ENCODE measurements at places on chromosomes 4 and X.

- DNase-seq, result no peak
Measured at GRCh38 chr4:112560084-112560483, 44.1 kb upstream of the NEUROG2 start.

DNA sequence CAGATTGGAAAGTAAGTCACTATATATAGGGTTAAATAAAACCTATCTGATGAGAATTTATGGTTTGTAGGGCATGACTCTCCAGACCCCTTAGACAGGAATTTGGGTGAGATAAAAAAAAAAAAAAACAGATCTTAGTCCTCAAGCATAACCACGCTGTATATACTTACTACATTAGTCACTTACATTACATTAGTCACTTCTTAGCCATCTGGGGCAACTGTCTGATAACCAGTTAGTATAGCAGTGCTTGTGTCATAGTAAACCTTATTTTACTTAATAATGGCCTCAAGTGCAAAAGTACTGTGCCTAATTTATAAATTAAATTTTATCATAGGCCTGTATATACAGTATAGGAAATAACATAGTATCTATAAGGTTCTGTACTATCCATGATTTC, 60.2 kb upstream of the RPS6KA6 start:
- DNase-seq, result no peak

- no peak for DNase-seq
Measured at GRCh38 chr4:106707776-106708463, 328.2 kb downstream of the DKK2 start.

GRCh38 chr4:82630079-82630478, 68.3 kb upstream of the TMEM150C start:
- no peak for DNase-seq

- DNase-seq, result no peak
Measured at GRCh38 chrX:116282751-116283150, 112.2 kb downstream of the AGTR2 start.

- no peak for DNase-seq
Measured at GRCh38 chr4:81352446-81352835, 119.3 kb downstream of the RASGEF1B start.

- DNase-seq, result no peak
Measured at GRCh38 chrX:17449866-17450265, 74.9 kb downstream of the NHS start.

- DNase-seq, result no peak
Measured at GRCh38 chrX:124224528-124224927, 107.9 kb upstream of the TEX13D start.

DNA sequence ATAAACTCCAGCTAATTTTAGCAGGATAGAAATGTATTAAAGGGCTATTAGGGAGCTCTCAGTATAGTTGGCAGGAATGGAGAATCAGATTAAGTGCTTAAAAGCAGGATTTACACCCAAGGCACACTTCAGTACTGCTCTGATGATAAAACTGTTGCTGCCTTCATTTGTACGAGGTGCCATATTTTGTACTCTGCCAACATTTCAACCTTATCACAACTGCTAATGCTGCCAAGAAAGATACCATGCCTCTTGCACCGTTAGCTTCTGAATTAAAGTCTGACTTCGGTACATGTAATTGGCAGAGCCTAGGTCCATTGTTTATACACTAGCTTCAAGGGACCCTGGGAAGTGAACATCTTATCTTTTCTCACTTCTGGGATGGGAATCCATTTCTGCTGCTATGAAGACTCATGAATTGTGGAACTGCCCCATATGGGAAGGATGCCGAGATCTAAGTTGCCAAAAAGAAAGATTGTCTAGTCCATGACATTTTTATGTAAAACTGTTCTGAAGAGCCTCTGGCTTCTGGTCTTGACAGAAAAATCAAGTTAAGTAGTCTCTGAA, 624.0 kb upstream of the IGFBP7 start:
- DNase-seq, result no peak

- DNase-seq, result no peak
Measured at GRCh38 chr4:39975488-39976089, 2.1 kb downstream of the PDS5A start.

DNA sequence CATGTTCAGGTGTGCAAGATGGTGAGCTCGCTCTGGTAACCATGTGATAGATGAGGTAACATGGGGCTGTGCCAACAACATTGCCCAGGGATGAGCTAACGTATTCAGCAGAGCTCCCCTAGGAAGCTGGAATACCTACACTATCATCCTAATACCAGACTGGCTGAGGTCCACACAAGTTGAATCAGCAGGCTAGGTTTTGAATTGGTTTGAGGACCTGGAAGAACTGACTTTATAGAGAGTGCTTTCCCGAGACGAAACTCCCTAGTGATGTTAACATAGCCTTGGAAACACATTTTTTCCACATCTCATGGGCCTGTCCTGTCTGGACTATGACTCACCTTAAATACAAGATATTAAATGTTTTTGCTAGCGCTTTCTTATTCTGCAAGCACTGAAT, 56.7 kb downstream of the IGFBP7 start:
- DNase-seq, result no peak

GRCh38 chrX:109190542-109190941, 291.3 kb downstream of the GUCY2F start:
- DNase-seq, result no peak

GRCh38 chrX:25968920-25969319, 169.2 kb upstream of the MAGEB18 start:
- no peak for DNase-seq

DNA sequence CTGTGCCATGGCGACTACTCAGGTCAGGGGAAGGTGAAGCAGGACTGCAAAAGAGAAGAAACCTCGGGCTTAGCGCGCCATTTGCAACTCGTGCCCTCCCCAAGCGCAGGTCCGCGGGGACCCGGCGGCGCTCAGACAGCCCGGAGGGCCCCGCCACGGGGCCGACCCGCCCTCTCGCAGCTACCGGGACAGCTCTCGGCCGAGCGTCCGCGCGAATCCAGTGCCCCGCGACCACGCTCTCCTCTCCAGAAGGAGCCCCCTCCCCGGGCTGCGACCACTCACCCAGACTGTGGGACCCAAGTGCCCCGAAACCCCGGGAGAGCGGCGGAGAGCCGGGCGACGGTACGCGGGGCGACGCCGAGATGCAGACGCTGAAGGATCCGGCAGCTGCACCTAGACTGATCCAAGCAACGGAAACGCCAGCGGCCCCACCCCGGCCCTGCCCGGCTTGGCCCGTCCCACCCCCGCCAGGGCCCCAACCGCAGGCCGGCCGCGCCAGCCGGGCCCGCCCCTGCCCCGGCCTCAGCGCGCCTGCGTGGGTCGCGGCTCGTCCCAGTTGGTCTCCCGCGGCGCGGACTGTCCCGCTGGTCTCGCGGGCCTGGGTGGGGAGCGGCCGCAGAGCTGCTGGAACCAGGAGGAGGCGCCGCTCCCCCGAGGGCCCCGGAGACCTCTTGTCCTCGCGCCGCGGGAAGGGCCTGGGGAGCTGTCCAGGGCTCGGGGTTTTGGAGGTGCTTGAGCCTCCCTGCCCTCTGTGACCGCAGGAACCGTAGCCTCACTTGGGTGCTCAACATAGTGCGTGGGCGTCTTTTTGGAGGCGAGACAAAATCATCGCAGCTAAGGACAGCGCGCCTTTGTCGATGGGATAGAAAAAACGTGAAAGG, at the start of gene ANXA5:
TSS of gene ANXA5 (minus strand) at position 400 of the 881 bp plus-strand sequence. CDS start at position 9, 391 bp downstream.
- peak; percentile 70 for DNase-seq

- no peak for DNase-seq
Measured at GRCh38 chr4:36164900-36165630, 79.2 kb downstream of the ARAP2 start.

GRCh38 chr4:164509951-164510350, 244.0 kb upstream of the SMIM31 start:
- no peak for DNase-seq

DNA sequence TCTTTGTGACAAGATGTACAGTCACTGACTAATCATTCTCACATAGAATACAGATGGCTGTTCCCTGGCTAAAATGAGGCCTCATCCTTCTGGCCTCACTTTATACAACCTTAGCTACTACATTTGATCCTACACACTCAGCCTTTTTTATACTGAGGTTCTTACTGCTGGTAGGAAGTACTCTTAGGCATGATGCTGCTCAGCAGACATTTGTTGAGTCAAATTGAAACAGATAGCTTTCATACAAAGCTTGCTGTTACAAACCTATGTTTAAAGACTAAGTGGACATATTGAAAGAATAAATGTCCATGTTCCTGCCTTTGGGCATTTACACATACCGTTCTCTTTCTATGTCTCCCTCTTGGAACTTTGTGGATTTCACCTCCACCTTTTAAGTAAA, 154.9 kb downstream of the NPFFR2 start:
- DNase-seq, result no peak

GRCh38 chr4:6288342-6288741, 18.7 kb downstream of the WFS1 start:
- DNase-seq, result no peak

GRCh38 chr4:83910693-83911092, 374.8 kb downstream of the GPAT3 start:
- no peak for DNase-seq

- DNase-seq, result no peak
Measured at GRCh38 chrX:17737986-17738713, 857 bp downstream of the SCML1 start.

- DNase-seq, result no peak
Measured at GRCh38 chrX:152137771-152138387, 498 bp downstream of the MAGEA10 start.

DNA sequence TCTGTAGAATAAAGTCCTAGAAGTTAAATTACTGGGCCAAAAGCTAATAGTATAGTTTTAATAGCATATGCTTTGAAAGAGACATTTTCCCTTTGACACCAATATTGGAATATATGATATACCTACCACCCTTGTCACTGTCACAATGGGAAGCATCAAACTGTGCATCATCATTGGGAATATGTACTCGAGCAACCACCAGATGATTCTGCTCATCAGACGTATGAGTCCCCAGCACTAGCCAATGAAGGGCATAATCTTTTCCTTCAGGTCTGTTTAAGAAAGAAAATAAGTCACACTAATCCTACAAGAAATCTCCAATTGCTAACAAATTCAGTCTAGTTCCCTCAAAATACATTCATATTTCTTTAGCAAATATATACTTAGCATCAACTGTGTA, 7.3 kb downstream of the RBBP7 start:
- DNase-seq, result no peak

GRCh38 chr4:15584785-15585184, 70.4 kb downstream of the FBXL5 start:
- DNase-seq, result no peak

DNA sequence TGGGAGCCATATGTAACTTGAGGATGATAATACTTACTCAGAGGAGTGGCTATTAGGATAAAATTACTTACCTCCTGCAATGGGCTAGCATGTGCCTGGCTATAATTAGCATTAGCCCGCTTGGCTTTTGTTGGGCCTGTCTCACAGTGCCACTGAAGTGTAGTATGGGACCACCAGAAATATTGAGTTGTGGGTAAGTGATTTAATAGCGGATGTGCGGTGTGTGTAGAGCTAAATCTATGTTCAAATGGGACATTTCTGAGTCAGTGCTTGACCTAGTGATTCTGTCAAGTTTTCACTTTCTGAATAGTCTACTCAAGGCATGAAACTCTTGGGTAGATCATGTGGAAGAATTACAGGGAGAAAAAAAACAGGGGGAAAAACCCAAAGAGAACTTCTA, 3.5 kb upstream of the CLNK start:
- DNase-seq, result no peak

DNA sequence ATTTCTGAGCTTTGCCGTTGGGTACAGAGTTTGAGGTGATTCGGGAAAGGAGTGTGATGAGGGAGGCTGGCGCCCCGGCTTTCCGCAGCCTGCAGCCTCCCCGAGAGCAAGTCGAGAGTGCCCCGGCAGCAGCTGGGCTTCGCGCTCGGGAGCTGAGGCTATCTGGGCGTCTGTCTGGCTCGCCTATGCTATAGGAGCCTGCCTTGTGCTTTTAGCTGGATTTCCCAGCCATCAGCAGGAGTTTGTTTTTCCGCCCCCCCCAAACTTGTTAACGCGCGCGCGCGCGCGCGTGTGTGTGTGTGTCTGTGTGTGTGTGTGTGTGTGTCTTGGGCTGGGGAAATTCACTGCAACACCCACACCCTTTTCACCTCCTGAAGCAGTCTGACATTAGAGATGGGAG, 765 bp upstream of the DGKK start:
- no peak for DNase-seq

DNA sequence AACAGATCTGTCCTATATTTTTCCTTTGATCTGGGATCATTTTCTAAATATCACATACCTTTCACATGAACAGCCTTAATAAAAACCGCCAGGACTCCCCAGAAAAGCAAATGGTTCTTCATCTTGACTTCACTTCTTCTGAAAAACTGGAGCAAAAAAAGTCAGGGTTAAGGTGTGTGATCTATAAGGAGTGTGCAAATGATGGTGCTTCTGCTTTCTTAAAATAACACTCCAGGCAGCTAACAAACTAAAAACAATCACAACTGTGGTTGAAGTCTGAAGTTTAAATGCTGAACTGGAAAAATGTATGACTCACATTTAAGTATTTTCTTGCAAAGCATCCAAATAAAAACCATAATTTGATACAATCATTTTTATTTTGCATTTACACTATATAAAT, at the start of gene JCHAIN:
TSS of gene JCHAIN (minus strand) at position 140 of the 400 bp plus-strand sequence. CDS start at position 122, 18 bp downstream.
- DNase-seq, result no peak

- no peak for DNase-seq
Measured at GRCh38 chr4:2337131-2337723, 75.3 kb upstream of the MXD4 start.

DNA sequence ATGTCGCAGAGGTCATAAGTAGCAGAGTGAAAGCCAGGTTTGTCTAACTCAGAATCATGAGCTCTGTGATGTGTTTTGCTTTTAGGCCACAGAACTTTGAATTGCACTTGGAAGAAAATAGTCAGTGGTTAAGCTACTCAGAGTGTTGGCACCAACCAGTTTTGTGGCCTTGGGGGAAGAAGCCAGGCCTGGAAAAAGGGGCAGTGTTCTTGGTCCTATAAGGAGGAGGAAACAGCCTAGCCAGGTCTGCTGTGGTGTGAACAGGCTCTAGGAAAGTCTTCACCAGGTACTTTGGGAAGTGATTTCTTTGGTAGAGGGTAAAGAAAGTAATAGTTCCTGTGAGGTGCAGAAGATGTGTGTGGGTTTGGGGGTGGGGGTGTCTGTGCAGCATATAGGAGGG, 49.2 kb downstream of the FHIP1A start:
- no peak for DNase-seq

DNA sequence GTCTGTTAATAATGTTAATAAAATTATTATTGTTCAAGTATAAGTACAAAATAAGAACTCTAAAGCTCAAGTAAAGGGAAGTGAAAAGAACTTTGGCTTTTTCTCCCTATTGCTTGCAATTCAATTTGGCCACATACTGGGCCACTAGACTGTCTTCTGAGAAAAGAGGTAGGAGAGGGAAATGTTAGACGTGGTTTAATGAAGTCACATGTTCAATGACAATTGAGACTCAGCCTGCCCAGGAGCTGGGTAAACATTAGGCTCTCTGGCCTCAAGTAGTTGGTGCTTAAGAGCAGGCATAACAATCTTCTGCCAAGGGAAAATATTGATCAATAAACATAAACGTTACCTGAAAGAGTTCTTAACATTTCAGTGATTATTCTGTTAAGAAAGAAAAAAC, 15.1 kb upstream of the PRSS12 start:
- no peak for DNase-seq

DNA sequence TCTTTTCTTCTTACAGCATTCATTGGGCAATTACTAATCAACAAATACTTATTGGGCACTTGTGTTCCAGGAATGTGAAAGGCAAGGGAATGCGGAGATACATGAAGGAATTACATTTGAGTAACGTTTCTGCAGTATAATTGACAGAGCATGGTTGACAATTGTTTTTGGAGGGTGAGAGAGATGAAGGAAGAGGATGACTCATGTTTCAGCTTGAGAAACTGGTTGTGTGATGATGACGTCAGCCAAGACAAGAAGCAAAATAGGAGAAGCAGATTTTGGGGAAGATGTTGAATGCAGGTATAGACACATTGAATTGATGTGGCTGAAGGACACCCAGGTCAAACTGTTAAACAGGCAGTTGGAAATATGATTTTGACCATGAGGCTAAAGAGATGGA, 8.0 kb upstream of the CPEB2 start:
- DNase-seq, result no peak
